ENCODE measurements at places on chromosomes 1 and 21.

DNA sequence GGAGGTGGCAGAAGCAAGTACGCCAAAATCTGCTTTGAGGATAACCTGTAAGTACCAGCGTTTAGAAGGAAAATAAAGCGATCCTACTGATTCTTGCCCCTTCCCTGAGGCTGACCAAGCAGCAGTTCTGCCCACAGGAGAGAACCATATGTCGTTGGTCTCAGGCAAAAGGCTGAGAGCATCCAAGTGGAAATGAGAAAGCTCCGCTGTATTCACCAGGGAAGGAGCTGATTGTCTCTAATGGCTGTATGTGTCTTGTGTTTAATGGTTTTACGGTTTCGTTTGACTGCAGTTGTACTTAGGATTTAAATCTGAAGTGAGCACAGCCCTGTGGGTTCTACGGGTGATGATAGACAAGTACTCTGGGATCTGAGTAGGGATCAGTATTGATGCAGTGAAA lies 21.9 kb downstream of the FAM3B start:
- DNase-seq: no peak

DNA sequence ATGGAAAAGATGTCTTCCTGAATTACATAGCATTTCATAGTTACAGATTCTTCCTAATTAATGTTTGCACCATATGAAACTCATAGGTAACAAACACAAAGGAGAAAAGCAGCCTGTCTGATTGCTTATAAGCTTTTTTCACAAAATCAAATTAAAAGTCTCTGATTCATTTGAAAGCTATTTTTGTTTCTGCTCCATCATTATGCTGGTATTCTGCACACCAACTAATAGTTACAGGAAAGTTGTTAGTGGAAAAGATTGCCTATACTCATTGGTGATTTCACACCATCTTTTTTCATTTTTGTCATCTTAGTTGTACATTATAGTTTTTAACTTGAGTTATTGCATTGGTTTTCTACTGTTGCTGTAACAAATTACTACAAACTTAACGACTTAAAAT lies 70.0 kb downstream of the PRKAA2 start:
- DNase-seq: peak; percentile 47

DNA sequence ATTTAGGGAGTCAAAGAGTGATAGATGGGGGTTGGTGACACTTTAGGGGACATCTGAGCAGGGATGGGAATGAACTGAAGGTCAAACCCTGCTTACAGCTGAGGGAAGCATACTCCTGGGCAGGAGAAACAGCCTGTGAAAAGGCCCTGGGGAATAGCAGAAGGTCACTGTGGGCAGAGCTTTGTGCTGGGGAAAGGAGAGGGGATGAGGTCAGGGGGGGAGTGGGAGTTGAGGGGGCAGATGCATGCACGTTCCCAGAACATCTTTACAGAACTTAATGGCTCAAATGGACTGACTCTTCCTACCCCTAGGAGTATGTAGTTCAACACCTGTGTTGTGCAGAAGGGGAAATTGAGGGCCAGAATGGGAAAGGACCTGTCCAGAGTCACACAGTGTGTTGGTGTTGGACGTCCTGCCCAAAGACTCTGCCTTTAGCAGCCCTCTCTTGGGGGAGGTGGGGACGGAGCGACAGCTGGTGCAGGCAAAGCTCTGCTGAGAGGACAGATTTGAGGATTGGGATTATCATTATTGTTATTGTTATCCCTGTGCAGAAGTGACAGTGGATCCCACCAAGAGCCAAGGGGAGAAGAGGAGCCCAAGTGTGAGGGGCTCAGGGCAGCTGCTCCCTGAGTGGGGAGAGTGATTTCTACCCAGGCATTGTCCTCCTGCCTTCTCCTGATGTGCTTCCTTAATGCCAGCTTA lies 116.5 kb downstream of the PTPRU start:
- DNase-seq: no peak

DNA sequence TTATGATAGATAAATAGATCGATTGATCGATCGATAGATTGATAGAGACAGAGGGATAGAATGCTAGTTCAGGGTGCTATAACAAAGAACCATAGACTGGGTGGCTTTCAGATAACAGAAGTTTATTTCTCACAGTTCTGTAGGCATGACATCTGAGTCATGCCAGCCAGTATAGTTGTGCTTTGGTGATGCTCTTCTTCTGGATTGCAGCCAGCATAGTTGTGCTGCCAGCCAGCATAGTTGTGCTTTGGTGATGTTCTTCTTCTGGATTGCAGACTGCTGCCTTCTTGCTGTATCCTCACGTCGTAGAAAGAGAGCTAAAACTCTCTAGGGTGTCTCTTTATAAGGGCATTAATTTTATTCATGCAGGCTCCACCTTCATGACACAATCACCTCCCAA lies 860.8 kb downstream of the BRINP3 start:
- DNase-seq: peak; percentile 70

- DNase-seq: peak; percentile 56
Observed at GRCh38 chr1:89598450-89599331, 34.2 kb upstream of the LRRC8C start.

All from ELR (cell line).